Islet precursor cell (in vitro differentiated cells): ENCODE measurements at places on chromosomes 1 and 21.

GRCh38 chr1:7845761-7846160 is 7.1 kb downstream of the UTS2 start:
- DNase-seq: no peak

- no peak for DNase-seq
Observed at GRCh38 chr21:28336314-28336713, 656.4 kb downstream of the LTN1 start.

DNA sequence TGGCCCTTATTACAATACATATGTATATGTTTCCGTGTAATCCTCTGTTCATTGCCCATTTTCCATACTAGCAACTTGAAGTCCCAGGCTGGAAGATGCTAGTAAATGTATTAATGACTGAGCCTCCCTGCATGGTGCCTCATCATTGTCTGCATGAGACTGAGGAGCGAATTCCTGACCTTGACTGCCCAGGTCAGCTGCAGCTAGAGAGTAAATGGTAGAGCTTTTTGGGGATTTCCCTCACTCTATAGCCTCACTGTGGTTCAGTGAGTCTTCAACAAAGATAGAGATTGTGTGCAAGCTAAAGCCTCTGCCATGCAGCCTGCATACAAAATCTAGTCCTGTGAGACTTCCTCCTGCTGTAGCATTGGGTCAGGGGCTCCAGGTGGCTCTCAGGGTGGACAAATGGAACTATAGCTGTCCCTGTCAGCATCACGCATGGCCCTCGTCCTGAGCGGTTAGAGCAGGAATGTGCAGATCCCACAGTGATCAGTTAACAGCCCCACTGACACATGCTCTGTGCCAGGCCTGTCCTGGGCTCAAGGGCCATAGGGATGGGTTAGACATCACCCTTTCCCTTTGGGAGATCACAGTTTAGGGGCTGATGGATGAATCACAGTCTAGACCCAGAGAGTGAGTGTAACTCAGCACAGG is 741.7 kb downstream of the MATN1 start:
- peak; percentile 32 for DNase-seq

DNA sequence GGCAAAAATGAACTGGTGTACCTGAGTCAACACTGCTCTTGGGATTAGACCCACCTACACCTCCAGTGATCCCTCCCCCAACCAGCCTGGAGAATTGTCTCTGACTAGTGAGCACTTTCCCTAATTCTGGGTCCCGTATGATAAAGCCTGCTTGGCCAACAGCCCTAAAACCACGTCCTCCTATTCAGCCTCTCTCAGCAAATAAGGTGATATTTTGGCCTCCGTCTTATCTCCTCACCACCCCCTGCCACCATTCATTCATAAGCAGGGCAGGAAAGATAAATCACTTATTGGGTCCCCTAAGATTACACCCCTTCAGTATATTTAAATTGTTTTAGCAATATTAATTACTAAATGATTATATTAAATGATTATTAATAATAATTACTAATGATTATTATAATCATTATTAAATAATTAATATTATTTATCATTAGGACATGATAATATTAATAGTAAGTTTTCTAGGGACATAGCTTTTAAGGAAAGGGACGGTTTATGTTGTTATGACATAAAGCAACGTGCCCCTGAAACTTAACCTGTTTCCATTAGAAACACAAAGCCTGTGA is 108.0 kb downstream of the DUSP10 start:
- DNase-seq: no peak

- DNase-seq: no peak
Observed at GRCh38 chr21:36542312-36543101, 62.6 kb upstream of the CLDN14 start.

- DNase-seq: no peak
Observed at GRCh38 chr1:241225741-241226140, 131.3 kb downstream of the RGS7 start.

GRCh38 chr1:23101101-23101827 is 67.4 kb downstream of the LUZP1 start:
- DNase-seq: no peak

- DNase-seq: no peak
Observed at GRCh38 chr1:167467752-167468151, 50.6 kb downstream of the CD247 start.

GRCh38 chr1:161792740-161793139 is 26.6 kb downstream of the ATF6 start:
- no peak for DNase-seq
